NCI-H1105 (cell line): ENCODE measurements at places on chromosomes 12 and 14.

GRCh38 chr12:129966146-129966995 is 62.5 kb upstream of the TMEM132D start:
- DNase-seq: no peak

- DNase-seq: no peak
Observed at GRCh38 chr12:128905003-128905544, 51.8 kb downstream of the GLT1D1 start.

DNA sequence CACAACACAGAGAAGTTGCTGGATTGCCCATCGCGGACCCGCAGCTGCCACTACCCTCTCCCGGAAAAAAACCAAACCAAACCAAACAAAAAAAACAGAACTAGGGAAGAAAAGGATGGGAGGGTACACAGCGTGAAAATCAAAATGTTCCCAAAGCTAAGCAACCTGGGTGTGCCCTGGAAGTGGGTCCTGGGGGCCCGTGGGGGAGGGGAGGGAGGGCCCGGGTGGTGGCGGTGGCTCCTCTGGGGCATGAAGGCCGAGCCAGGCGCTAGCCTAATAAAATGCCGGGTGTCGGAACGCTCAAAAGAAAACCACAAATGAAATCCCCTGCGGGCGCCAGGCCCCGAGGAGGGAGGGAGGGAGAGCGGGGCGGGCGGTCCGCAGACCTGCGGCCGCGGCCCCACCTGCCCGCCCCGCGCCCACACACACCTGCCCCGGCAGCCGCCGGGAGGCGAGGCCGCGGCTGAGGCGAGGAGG is 787 bp downstream of the HECTD4 start:
- DNase-seq: peak; percentile 31

GRCh38 chr14:94394025-94394493 is 5.7 kb upstream of the SERPINA1 start:
- DNase-seq: no peak

GRCh38 chr12:88658009-88658408 is 77.7 kb upstream of the KITLG start:
- no peak for DNase-seq

DNA sequence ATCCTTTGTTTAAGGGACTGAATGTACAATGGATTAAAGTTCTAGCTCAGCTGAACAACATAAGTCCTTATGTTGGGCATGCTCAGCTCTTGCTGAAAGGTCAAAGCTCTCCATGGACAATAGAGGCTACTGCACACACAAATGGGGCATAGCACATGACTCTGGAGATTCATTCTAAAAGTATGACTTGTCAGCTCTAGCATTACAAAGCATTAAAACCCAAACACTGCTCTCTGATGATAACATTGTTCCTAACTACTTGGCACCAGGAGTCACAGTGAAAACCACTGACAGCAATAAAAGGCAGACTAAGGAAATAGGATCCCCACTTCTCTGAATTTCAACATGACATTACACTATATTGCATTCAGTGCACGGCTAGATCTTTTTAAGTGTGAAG is 21.9 kb upstream of the FSCB start:
- no peak for DNase-seq

GRCh38 chr12:12511895-12512711 is 50.6 kb downstream of the DUSP16 start:
- DNase-seq: no peak

- peak; percentile 88 for DNase-seq
Observed at GRCh38 chr14:99395909-99396530, 84.6 kb downstream of the SETD3 start.

DNA sequence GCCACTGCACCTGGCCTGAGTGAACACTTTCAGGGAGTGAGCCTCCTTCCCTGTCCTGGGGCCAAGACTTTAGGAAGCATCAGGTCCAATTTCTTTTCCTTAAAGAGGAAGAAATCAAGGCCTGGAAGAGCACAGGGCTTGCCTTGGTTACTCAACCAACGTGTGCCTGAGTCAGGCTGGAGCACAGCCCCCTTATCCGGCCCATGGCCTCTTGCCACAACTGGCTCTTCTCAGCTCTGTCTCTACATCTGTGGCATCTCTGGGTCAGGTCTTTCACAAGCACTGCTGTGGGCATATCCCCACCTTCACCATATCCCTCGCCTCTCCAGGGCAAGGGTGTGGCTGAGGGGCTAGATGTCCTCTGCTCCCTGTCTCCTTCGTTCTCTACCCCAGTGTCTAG is 6.8 kb downstream of the MYH6 start:
- no peak for DNase-seq

- no peak for DNase-seq
Observed at GRCh38 chr14:48350971-48351370, 675.6 kb upstream of the MDGA2 start.

DNA sequence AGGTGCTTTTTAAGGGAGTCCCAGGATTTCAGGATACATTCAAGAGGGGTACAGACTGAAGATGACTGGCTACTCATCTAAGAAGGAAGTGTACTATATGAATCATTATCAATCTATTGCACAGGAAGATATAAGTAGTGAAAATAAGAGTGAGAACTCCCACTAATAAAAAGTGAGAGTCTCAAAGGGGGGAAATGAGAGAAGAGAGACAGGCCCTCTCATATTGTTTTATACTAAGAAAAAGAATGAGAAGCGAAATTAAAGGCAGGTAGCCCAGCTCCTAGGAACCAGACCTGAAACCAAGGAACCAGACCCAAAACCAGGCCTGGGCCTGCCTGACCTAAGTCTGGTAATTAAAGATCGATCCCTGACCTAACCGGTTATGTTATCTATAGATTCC is 54.6 kb downstream of the TESPA1 start:
- DNase-seq: no peak

GRCh38 chr12:120138366-120138765 is 21.8 kb upstream of the RAB35 start:
- DNase-seq: no peak

DNA sequence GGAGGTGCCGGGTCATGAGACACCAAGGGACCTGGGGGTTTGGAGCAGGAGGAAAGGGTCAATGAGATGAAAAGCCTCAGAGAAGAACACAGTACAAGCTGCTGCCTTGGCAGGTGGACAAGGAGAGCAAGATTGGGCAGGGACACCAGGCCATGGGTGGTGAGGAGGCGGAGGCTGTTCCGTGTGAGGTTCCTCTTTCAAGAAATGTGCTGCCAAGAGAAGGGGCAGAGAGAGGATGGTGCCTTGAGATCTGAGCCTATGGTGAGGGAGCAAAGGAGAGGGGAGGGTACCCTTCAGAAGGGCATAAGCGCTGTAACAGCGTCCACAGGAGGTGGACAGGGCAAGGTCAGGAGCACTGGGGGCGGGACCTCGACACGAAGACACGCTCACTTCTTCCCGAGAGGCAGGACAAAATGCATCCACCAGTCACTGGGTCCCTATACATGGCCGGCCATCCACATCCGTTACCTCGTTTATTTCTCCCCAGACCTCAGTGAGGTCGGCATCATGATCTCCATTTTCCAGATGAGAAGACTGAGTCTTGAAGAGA is 100.2 kb downstream of the B4GALNT3 start:
- no peak for DNase-seq

DNA sequence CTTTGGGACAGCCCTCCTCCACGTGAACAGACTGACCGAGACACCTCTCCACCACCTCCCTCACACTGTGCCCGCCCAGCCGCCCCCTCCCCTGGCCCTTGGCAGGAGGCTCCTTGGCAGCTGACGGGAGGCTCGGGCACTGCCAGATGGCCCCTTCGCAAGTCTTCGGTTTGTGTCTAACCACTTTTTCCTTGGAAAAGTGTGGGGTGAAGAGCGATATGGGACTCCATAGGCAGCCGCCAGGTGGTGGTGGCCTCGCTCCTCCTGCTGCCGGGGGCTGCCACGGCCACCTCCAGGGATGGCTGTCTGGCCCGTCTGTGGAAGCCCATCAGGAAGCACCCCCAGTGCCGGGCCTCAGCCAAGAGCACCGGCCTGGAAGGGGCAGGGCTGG is 58.7 kb downstream of the LRCOL1 start:
- no peak for DNase-seq

DNA sequence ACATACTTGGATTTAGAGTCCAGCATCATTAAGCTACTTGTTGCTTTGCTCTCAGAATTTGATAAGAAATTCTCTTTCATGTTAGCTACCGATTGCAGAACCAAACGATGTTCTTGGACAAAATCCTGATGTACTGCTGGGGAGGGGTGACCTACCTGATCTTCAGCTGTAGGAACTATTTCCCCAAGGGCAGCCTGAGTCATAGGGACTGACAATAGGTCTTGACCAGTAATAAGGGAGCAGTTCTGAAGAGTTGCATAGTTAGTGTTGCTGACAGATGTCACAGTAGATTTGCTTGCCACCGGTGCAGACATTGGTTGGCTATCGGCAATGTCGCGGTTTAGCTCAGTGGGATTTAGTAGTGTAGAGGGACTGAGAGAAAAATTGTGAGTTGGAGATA is 10.6 kb downstream of the SIX4 start:
- DNase-seq: no peak

DNA sequence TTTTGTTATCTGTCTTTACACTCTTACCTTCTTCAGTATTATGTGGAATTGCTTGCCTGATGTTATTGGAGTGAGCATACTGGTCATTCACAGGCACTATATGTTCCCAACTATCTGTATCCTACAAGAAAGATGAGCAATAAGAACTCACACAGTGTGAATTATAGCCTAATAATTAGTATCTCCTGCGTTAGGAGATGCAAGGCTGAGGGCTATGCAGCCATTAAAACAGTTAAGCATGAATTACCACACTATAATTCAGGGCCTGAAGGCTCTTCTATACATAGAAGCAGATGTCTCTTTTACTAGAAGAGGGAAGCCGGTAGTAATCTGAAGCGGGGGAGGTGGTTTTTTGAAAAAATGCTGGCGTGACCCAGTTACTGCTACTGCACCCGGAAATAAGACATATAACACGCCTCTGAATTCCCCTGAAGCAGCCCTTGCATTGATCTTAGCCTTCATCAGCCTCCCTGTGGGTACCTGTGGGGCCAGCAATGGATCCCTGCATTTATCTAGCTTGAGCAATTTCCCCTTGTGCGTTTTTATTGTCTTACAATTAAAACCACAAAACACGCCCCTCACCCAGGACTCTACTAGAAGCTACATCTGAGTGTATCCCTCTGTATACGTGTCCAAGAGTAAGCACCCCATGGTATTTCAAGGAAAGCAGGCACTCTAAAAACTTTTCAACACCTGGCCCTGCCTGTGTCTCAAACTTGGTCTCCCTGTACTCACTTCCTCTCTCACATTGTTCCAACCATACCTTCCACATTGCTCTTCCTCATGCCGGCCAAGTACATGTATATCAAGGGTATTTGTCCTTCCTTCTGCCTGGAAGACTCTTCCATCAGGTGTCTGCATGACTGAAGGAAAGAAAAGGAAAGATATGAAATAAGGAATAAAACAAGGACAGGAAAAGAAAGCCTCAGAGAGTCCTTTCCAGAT is 210.9 kb upstream of the ARID2 start:
- no peak for DNase-seq

DNA sequence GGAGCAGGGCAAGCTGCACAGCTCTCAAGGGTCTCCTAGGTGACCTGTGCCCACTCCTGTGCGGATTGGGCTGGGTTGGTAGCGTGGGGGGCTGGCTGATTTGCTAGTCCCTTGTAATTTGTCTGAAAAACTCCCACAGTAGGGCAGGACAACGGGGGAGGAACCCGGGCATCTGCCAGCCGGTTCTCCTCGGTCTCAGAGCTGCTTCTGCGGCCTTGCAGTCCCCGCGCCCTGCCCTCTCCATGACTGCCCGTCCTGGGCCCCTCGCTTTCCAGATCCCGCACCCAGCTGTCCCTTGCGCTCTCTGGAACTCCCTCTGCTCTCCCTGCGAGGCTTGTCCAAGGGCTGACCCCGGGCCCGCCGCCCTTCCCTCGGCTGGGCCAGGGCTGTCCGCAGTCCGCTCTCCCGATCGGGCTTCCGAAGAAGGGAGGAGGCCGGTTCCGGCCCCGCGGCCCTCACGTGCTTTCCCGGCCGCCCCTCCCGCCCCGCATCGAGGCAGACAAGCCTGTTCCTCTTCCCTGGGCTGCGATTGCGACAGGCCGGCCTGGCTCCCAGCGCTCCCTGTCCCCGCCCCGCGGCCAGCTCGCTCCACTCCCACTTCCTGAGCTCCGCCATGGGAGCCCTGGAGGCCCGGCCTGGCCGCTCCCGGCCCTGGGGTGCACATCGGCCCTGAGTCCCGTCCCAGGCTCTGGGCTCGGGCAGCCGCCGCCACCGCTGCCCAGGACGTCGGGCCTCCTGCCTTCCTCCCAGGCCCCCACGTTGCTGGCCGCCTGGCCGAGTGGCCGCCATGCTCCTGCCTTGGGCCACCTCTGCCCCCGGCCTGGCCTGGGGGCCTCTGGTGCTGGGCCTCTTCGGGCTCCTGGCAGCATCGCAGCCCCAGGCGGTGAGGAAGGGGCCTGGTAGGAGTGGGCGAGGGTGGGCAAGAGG is at the start of gene LTBR:
Gene LTBR (plus strand): TSS at position 591 of the 927 bp plus-strand sequence. CDS start 197 bp downstream, at position 788.
- no peak for DNase-seq

- DNase-seq: no peak
Observed at GRCh38 chr12:19647806-19648556, 208.7 kb downstream of the AEBP2 start.

- no peak for DNase-seq
Observed at GRCh38 chr12:72368298-72368697, 96.1 kb downstream of the TRHDE start.

GRCh38 chr12:106140223-106140986 is 1.7 kb upstream of the NUAK1 start:
- no peak for DNase-seq

DNA sequence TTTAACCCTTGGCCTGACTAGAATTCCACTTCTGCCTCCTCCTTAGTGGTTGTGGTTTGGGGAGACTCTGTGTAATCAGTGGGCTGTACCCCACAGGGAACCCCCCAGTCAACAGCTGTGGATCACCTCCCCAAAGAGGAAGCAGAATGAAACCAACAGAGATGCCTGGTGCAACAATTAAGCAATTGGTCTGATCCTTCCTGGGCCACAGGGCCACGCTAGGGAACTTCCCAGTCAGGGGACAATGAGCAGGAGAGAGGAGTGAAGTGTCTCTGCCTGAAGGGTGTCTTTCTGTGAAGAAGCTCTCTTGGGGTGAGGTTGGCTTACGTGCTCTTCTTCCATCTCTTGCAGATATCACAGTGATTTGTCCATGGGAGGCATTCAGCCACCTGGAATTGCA is 8.2 kb downstream of the PDE6H start:
- DNase-seq: no peak

DNA sequence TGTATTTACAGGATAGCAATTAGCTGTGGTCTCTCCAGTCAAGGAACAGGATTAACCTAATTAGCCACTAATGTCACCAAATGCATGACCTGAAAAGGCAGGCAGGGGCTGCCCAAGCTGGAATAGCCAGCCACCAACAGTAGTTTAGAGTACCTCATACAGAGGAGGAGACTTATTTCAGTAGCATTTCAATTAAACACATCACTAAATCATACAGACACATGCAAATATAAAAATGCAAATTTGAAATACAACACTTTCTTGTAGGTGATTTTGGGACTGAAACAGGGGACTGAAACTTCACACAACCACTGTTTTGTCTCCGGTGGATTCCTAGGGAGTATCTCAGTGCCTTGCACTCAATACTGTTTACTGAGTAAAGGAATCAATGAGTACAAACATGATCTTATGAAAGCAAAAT is 636 bp upstream of the IFNG-AS1 start:
- no peak for DNase-seq

- no peak for DNase-seq
Observed at GRCh38 chr14:101920271-101920670, 44.1 kb upstream of the DYNC1H1 start.
